Left hindlimb (tissue), 1 donor: ENCODE measurements at places on chromosomes 11 and 22.

GRCh38 chr22:42490243-42490832 is 29.3 kb downstream of the RRP7A start:
- no peak for DNase-seq

GRCh38 chr11:11780858-11781257 is 60.9 kb upstream of the USP47 start:
- DNase-seq: no peak

- no peak for DNase-seq
Measured at GRCh38 chr11:93500759-93501158, 42.4 kb downstream of the SMCO4 start.

DNA sequence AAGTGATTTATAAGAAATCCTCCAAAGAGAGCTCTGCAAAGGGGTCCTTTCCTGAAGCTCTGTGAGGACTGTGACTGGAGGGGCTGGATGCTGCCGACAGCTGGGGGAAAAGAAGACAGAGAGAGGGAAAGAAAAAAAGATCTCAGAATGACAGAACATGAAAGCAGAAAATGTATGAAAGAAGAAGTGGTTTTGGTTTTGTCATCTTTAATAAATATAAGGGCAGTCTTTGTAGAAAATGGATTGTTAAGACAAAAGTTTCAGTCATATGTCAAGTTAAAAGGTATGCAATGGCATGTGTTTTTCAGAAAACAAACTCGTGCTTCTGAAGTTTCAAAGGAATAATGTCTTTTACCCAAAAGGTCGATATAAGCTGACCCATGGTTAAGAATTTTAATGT is 105.5 kb downstream of the CCDC83 start:
- no peak for DNase-seq
